ENCODE measurements at places on chromosomes 2 and 18.
A peak's percentile ranks its signal among the peaks of the same experiment; 100 is the strongest.

DNA sequence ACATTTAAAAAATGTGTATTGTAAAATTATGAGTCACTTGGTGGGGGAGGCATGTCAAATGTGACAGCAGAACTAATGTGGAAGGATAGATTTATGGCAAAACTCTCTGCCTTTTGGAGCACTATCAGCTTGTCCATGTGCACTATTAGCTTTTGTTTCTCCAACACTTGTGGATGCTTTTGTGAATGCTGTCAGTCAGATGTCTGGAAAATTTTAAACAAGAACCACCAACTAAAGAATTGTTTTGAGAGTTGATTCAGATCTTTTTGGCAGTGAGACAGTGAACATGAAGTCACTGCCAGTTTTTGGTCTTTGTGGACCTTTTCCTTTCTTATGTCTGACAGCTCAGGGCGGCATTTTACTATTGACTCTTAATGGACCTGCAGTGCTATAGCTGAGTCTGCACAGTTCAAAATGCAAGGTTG, 72.4 kb downstream of the KIAA1328 start:
- DNase-seq, result no peak

GRCh38 chr2:217010173-217010572, 150.3 kb upstream of the TNP1 start:
- no peak for DNase-seq

DNA sequence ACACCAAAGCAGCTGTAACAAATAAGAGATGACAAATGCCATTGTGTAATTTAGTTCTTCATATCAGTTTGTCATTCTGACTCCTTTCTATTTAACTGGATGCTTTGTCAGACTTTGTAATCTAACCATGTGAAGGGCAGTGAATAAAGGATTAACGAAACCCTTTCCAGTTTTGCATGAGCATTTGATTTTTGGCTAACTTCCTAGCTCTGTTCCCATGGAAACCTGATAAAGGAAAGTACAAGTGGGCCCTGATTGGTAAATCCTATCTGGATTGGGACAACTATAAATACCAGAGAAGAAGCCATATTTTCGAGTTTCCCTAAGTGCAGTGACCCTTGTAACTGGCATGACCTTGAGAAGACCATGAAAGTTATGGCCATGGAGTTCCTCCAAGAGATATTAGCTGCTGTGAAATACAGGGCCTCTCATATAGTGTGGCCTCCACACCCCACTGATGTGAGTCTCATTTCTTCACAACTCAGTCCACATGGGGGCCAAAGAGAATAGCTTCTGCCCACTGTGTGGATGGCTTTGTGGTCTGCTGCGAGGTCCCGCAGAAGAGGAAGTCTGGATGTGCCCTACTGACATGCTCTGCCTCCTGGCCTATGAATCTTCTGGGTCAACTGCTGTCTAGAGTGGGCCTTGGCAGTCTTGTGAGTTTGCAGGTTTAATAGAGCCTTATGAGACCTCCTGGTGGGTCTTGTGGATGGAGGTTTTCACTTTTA, 38.2 kb upstream of the CYP1B1 start:
- no peak for DNase-seq

DNA sequence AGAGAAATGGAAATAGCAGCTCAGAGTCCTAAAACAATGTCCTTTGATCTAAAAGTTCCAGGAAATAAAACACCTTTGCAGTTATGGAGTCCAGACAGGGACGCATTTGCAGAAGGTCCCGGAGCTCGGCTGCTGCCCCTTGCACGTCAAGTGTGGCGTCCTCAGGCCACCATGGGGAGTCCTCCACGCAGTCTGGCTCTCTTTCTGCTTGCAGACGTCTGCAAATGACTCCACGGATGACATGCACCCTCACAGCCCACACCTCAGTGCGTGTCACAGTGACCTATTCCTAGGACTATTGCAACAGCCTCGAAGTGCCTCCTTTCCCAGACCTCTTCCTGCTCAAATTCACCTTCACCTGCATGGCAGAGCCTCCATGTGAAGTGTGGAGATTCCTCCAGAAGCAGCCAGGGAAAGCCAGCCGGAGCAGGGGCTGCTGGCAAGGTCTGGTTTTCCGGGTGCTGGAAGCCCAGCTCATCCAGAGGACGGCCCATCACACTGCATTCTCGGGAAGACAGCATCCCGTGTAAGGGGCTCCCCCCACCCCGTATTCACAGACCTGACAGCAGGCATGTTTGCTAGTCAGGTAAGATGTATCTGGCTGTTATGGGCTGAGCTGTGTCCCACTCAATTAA, 137.7 kb downstream of the ASB1 start:
- DNase-seq, result no peak

- no peak for DNase-seq
These were observed 1404.3 kb downstream of the SUCLG1 start for GRCh38 chr2:83054751-83055150.

GRCh38 chr2:98608116-98608961, at the start of the genes COA5 and UNC50:
COA5 (minus strand) TSS chr2:98608512; CDS start chr2:98608405, 107 bp downstream.
UNC50 (plus strand) TSS chr2:98608589; CDS start chr2:98609760, 1,171 bp downstream.
- DNase-seq, result no peak

DNA sequence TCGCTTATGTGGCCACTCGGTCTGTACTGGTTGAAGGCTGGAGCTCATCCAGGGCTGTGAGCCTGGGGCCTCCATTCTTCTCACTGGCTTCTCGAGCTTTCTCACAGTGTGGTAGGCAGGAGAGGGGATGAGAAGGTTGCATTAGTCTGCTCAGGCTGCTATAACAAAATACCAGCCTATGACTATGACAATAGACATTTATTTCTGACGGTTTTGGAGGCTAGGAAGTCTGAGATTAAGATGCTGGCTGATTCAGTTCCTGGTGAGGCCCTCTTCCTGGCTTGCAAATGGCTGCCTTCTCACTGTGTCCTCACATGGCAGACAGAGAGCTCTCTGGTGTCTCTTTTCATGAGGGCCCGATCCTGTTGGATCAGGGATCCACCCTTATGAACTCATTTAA, 6.2 kb upstream of the STK25 start:
- DNase-seq, result no peak

- no peak for DNase-seq
These were observed 1.9 kb downstream of the GLI2 start for GRCh38 chr2:120737340-120738101.

DNA sequence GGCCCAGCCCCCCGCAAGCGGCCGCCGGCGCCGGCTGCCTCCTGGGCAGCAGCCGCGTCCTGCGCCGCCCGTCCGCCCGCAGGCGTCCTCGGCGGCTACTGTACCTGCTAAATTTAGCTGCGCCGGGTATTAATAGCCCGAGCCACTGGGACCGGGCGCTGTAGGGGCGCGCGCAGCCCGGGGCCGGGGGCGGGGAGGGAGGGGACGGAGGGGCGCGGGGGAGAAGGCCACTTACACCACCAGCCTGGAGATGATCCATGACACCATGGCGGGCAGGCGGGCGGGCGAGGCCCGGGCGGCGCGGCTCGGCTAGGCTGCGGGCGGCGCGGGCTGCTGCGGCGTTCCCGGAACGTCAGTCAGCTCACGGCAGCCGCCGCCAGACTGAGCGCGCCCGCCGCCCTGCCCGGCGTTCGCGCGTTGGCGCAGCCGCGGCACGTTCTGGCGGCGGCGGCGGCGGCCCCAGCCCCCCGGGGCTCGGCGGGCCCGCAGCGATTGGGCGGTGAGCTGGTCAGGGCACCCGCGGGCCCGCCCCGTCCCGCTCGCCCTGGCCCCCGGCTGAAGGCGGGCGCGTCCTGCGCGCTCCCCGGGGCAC, at the start of gene REEP1:
Gene REEP1, minus strand, starts transcription at position 383 of the 592 bp plus-strand sequence. Its CDS starts 116 bp downstream, at position 267.
- no peak for DNase-seq

DNA sequence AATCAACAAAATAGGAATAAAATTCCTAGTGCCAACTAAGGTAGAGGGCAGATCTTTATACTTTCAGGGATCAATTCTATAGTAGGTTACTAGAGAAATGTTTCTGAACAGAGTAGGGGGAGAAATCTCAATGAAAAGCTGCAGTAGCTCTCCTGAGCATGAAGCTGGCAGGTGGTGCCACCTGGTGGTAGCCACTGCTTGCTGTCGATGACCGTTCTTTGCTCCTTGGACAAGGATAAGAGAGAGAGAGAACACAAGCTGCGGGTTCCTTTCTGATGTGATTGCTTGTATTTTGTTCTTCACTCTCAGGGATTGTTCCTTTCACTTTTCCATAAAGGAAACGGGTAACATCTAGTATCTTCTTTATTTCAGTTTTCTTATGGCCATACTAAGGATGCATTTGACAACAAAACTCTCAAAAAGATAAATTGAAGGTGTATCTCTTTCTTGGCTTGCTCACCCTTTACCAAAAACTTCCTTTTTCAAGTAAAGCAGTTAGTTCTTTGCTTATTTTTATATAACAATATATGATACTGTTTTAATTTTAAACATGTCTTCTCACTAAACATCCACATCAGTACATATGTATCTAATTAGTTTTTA, 18.6 kb upstream of the MRPL19 start:
- DNase-seq, result peak; percentile 66

GRCh38 chr2:39510140-39510539, 73.1 kb upstream of the MAP4K3 start:
- no peak for DNase-seq

- DNase-seq, result no peak
These were observed 182.2 kb upstream of the ATP5MC3 start for GRCh38 chr2:175363699-175364098.

DNA sequence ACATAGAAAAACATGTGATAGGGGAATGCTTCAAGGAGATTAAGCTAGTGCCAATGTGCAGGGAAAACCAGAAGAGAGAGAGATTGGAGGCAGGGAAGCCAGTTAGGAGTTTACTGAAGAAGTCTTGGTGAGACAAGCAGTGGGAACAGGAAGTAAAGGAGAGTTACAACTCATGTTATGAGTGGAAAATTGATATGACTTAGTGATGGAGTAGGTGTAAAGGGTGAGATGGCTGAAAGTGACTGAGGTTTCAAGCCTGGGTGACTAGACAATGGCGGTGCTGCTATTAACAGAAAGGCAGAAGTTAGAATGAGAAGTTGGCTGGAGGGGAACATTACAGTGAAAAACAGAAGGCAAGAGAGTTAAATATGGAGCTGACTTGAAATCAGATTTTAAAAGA, 16.5 kb downstream of the DOK1 start:
- no peak for DNase-seq

DNA sequence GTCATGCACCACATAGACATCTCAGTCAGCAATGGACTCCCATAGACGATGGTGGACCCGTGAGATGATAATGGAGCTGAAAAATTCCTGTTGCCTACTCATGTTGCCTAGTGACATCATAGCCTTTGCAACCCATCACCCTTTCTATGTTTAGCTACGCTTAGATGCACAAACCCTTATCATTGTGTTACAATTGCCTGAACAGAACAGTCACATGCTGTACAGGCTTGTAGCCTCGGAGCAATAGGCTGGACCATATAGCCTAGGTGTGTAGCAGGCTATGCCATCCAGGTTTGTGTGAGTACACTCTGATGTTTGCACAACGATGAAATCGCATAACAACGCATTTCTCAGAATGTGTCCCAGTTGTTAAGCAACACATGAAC, 221.6 kb downstream of the ALPK2 start:
- no peak for DNase-seq

- DNase-seq, result no peak
These were observed 132.2 kb upstream of the SP5 start for GRCh38 chr2:170582751-170583463.

GRCh38 chr2:21422050-21422449, 298.3 kb downstream of the TDRD15 start:
- no peak for DNase-seq

- no peak for DNase-seq
These were observed 869.4 kb upstream of the ID2 start for GRCh38 chr2:7812231-7812995.

DNA sequence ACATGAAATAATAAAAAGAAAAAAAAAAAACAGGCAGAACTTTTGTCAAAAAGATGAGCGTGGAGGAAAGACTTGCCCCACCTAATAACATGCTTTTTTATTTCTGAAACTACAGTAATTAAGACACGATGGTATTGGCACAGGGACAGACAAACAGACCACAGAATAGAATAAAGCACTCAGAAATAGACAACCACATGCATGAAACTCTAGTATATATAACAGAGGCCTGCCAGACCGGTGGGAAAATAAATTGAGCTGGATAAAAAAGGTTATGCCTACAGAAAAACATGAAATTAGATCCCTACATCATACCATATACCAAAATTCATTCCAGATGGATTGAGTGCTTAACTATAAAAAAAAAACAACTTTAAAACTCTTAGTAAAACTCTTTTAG, 163.1 kb downstream of the NRP2 start:
- no peak for DNase-seq

Measured in glomerular endothelial cell (primary cell).